Activated naive CD4-positive, alpha-beta T cell (primary cell): ENCODE measurements at places on chromosomes 3 and 15.

DNA sequence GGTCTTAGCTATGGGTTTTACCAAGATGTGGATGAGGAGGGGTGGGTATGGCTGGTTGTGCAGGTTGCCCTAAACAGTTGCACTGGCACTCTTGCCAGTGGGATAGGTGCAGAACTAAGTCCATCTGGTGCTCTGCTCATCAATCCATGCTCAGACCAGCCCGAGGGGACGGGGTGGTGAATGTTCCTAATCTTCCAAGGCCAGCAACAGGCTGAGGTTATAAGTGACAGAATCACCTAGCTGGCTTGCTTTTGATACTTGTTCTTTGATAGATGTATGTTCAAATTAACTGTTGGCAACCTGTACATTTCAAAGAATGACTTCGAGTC, 53.5 kb upstream of the CCR2 start:
- DNase-seq: no peak

GRCh38 chr15:83602021-83602420, 51.9 kb upstream of the ADAMTSL3 start:
- DNase-seq: no peak

GRCh38 chr3:124963755-124964154, 29.2 kb upstream of the MUC13 start:
- no peak for DNase-seq

- no peak for DNase-seq
These were observed 1.3 kb downstream of the NOP10 start for GRCh38 chr15:34341381-34342212.
